ENCODE measurements at places on chromosomes 13 and 19. TPM values are rescaled to one million over a fixed set of nuclear protein-coding genes. Genes with fewer than 3 reads are reported as not detected.

Gene KLF12
- total RNA-seq: 29.0 TPM

Gene PSG11
- total RNA-seq: not detected

Gene ZNF491
- total RNA-seq: 4.2 TPM

Gene KANK3
- total RNA-seq: 1.2 TPM

Gene RFPL4A
- not detected for total RNA-seq

Gene PLVAP
- 0.44 TPM for total RNA-seq

Gene TNNT1
- total RNA-seq: not detected

- H3K27ac ChIP-seq: peak overlapping the region; percentile 36
- no peaks in the 10 kb centered on the region for H3K27me3 ChIP-seq
- H3K36me3 ChIP-seq: no peaks in the 10 kb centered on the region
- DNase-seq: no peak
These were observed 833 bp downstream of the GAMT start for GRCh38 chr19:1400281-1401137.

GRCh38 chr13:59946944-59947343 lies 216.8 kb downstream of the DIAPH3 start:
- no peak overlapping the region for H3K27ac ChIP-seq
- H3K4me3 ChIP-seq: no peak overlapping the region
- DNase-seq: no peak
- H3K36me3 ChIP-seq: no peaks in the 10 kb centered on the region
- H3K4me1 ChIP-seq: peaks cover 10% of the 10 kb centered on the region

DNA sequence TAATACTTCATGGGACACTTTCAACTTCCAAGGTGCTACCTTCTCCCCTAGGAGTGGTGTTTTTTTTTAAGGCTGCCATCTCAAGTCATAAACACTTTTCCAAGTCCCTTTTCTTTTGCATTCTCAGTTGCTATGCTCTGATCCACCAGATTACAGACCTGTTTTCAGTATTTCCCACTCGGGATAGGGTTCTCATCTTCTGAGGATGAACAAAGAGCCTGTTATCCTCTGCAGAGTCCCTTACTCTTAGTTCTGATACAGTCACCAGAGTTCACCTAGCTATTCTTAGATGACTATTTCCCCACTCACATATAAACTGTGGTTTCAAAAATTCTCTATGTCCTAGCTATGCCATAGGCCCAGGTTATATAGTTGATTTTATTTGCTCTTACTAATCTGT lies 15.9 kb downstream of the ZDHHC20 start:
- no peak for DNase-seq
- no peaks in the 10 kb centered on the region for H3K27me3 ChIP-seq
- H3K4me1 ChIP-seq: peaks cover 19% of the 10 kb centered on the region
- H3K27ac ChIP-seq: peak overlapping the region; percentile 6
- no peaks in the 10 kb centered on the region for H3K36me3 ChIP-seq

- no peaks in the 10 kb centered on the region for H3K27me3 ChIP-seq
- H3K4me3 ChIP-seq: no peak overlapping the region
- no peak overlapping the region for H3K27ac ChIP-seq
- peaks cover 37% of the 10 kb centered on the region for H3K36me3 ChIP-seq
These were observed 11.6 kb downstream of the FUZ start for GRCh38 chr19:49801401-49801888.

DNA sequence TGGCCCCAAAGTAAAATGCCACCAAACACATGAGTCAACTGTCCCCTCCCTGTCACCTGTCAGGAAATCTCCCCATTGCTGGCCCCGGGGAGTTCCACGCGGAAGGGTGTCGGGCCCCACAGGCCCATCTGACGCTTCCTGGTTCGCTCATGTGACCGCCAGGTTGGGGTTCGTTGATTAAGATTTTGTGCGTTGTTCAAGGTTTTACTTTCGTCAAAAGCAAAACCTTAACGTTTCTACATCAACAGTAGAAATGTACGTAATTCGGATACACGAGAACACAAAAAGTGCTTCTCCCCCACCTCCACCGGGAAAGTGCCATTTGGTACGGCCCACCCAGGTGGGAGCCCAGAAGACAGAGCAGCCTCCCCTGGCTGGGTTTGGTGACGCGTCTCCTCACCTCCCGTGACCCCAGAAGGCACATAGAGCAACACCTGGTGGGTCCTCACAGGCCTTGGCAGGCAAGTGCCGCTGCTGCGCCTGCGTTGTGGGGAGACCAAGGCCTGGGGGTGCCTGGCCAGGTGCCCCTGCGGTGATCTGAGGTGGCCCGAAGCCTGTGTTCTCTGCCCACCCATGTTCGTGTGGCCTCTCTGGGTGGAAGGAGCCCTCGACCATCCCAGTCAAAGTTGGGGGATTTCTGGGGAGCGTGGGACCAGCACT lies 161.6 kb downstream of the KDM4B start:
- H3K4me1 ChIP-seq: peaks cover 32% of the 10 kb centered on the region
- H3K36me3 ChIP-seq: peaks cover 7% of the 10 kb centered on the region
- DNase-seq: no peak
- no peak overlapping the region for H3K4me3 ChIP-seq
- H3K27me3 ChIP-seq: no peaks in the 10 kb centered on the region

DNA sequence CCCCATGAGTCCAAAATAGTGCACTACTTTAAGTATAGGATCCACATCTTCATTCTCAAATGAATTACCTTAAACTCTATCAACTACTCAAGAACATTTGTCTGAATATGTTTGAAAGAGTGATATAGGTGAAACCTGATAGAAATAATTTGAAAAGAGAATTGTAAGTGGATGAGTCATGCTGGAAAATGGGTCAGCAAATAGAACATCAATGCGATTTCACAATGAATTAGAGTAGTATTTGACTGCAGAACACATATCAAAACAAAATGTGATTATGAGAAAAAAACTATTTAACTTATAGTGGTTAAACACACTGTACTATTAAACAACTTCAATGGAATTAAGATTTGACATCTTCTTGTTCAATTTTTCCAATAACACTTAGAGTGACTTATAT lies 300.6 kb upstream of the KLHL1 start:
- peaks cover 7% of the 10 kb centered on the region for H3K4me1 ChIP-seq
- no peak for DNase-seq
- H3K4me3 ChIP-seq: no peak overlapping the region

DNA sequence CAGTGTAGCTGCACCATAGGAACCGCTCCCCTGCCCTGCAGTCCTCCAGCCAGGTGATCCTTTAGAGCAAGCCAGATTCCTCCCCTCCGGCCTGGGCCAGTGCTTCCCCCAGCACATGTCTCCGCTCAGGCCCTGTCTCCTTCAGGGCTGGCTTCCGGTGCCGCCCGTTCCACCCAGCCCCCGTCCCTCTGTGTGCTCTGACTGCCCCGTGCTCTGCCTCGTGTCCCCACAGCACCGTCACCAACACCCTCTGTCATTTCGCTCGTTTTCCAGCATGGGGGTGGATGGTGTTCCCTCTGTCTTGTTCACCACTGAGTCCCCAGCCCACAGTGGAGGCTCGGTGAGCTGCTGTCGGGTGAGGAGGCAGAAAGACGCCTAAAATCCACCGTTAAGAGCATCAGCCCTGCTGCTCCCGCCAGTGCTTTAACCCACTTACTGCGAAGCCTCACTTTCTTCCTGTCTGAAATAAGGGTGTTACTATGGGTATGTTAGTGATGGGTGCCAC lies 54.5 kb downstream of the TSSK6 start:
- H3K27me3 ChIP-seq: no peaks in the 10 kb centered on the region
- peaks cover 4% of the 10 kb centered on the region for H3K36me3 ChIP-seq
- H3K27ac ChIP-seq: peak overlapping the region; percentile 94
- DNase-seq: peak; percentile 59
- peaks cover 72% of the 10 kb centered on the region for H3K4me1 ChIP-seq
- H3K4me3 ChIP-seq: peak overlapping the region; percentile 29

DNA sequence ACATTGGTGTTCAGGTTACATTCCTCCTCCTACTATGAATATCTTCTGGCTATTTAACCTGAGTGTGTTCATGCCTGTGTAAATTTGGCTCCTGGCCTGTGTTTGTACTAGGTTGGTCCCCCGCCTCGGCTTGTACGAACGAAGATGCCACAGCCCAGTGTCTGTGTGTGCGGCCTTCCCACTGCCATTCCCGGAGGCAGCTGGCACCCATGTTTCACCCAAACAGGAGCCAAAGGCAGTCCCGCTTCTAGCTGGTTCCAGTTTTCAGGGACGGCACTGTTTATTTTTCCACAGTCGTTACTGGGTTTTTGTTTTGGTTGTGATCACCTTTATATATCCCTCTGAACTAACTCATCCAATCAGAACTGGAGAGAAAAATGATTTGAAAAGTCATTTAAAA lies 102.5 kb upstream of the ZNF536 start:
- peaks cover 9% of the 10 kb centered on the region for H3K27me3 ChIP-seq
- DNase-seq: no peak
- no peaks in the 10 kb centered on the region for H3K36me3 ChIP-seq

DNA sequence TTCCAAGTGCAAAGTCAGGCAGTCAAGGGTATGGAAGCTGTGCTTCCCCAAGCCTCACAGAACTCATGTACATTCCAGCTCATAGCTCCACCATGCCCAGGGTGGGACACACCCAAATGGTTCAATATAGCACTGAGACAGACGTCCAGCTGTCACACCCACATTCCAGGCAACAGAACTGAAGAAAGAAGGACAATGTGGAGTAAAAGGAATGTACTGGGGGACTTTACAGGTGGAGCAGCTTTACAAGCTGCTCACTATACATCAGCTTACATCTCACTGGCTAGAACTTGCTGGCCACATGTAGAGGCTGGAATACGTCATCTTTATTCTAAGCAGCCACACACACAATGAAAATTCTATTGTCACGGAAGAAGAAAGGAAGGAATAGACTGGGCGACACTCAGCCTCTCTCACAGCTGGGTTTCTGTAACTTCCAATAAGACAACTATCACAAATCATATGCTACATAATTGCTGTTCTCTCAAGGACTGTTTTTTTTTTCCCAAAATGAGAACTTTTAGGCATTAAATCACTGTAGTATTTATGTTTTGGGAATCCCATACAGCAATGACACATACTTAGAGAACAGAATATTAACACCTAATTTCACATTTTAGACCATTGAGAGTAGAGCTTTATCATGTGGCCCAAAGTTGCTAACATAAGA lies 86.1 kb downstream of the KLF12 start:
- peaks cover 2% of the 10 kb centered on the region for H3K36me3 ChIP-seq
- H3K27me3 ChIP-seq: no peaks in the 10 kb centered on the region
- no peak overlapping the region for H3K4me3 ChIP-seq
- H3K27ac ChIP-seq: peak overlapping the region; percentile 60
- H3K4me1 ChIP-seq: peaks cover 44% of the 10 kb centered on the region
- DNase-seq: no peak

DNA sequence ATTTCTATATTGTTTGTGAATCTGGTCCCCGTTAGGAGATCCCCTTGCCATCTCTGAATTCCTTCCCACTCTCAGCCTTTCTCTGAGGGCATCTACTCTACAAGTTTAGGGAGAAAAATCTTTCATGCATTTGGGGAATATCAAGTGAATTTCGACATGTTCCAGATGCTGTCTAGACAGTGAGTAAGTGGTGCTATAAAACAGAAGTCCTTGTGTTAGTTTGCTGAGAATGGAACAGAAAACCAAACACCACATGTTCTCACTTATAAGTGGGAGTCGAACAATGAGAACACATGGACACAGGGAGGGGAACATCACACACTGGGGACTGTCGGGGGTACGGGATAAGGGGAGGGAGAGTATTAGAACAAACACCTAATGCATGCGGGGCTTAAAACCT lies 5.1 kb downstream of the OR7A10 start:
- H3K36me3 ChIP-seq: no peaks in the 10 kb centered on the region
- no peak for DNase-seq
- H3K27ac ChIP-seq: no peak overlapping the region
- H3K4me3 ChIP-seq: no peak overlapping the region

DNA sequence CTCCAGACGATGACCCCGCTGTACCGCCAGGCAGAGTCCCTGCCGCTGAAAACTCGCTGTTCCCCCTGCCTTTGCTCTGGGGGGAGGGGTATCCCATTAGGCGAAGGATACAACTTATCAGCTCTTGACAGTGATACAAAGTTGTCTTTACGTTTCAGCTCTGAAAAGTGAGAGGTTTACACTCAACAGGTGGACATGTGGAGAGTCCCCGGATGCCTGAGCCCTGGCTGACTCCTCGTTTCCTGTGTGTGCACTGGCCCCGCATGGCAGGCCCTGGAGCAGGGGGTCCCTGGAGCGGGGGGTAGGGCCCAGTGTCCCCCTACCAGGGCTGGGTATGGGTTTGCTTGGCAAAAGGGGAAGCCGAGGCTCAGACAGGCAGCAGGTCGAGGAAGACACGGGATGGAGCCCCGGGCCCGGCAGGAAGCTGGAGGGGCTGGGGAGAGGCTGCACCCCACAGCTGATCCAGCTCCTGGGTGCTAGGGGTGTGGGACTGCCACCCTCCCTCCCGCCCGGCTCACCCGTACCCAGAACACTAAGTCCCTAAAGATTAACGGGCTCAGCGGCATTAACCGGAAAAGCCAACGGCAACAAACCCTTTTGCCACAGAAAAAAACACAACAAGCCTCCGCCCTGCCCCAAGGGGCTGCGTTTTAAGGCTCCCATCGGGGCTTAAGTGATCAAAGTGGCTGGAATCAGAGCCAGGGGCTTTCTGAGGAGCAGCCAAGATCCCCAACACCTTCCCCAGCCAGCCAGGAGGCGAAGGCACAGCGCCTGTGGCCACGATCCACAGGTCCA lies 5.6 kb downstream of the TCF3 start:
- no peaks in the 10 kb centered on the region for H3K27me3 ChIP-seq
- H3K27ac ChIP-seq: no peak overlapping the region
- DNase-seq: no peak
- no peak overlapping the region for H3K4me3 ChIP-seq
- H3K36me3 ChIP-seq: peaks cover 10% of the 10 kb centered on the region

GRCh38 chr19:28184997-28185396 lies 1028.0 kb downstream of the UQCRFS1 start:
- H3K4me1 ChIP-seq: peaks cover 18% of the 10 kb centered on the region
- H3K27me3 ChIP-seq: no peaks in the 10 kb centered on the region
- no peak overlapping the region for H3K4me3 ChIP-seq
- peak overlapping the region; percentile 70 for H3K27ac ChIP-seq

GRCh38 chr19:14168259-14168972 lies 32.0 kb upstream of the ASF1B start:
- no peaks in the 10 kb centered on the region for H3K4me1 ChIP-seq
- H3K27me3 ChIP-seq: no peaks in the 10 kb centered on the region
- DNase-seq: no peak
- H3K4me3 ChIP-seq: no peak overlapping the region

- H3K4me3 ChIP-seq: no peak overlapping the region
- H3K36me3 ChIP-seq: peaks cover 49% of the 10 kb centered on the region
- no peaks in the 10 kb centered on the region for H3K27me3 ChIP-seq
- H3K4me1 ChIP-seq: no peaks in the 10 kb centered on the region
These were observed 29.5 kb downstream of the ZNF490 start for GRCh38 chr19:12581100-12581499.
